ENCODE measurements at places on chromosomes 1 and 21. TPM values are rescaled to one million over a fixed set of nuclear protein-coding genes. Genes with fewer than 3 reads are reported as not detected.

GRCh38 chr1:53163291-53163768, 20.9 kb upstream of the SLC1A7 start:
- no peak overlapping the region for H3K27ac ChIP-seq
- no peaks in the 10 kb centered on the region for H3K27me3 ChIP-seq
- no peak overlapping the region for H3K4me3 ChIP-seq
- H3K36me3 ChIP-seq, result no peaks in the 10 kb centered on the region
- H3K4me1 ChIP-seq, result no peaks in the 10 kb centered on the region

DNA sequence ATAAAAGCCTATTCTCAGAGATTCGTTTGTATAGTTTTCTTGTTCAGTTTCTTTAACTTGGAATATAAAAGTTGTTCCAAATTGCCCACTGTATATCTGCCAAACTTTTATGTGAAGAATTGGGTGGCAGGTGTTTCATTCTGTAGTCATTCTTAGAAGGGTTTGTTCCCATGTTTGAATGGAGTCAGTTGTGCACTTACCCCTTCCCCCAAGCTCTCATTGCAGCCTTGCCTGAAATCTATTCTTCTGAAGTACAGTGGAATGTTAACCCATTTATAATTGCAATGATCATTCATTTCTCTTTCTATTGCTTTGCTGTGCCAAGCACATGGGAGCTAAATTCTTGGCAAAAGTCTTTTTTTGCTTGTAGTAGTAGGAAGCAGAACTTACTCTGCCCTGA, 375.3 kb upstream of the C1orf87 start:
- H3K4me3 ChIP-seq, result no peak overlapping the region
- DNase-seq, result no peak
- no peaks in the 10 kb centered on the region for H3K36me3 ChIP-seq
- H3K27ac ChIP-seq, result no peak overlapping the region
- no peaks in the 10 kb centered on the region for H3K27me3 ChIP-seq

DNA sequence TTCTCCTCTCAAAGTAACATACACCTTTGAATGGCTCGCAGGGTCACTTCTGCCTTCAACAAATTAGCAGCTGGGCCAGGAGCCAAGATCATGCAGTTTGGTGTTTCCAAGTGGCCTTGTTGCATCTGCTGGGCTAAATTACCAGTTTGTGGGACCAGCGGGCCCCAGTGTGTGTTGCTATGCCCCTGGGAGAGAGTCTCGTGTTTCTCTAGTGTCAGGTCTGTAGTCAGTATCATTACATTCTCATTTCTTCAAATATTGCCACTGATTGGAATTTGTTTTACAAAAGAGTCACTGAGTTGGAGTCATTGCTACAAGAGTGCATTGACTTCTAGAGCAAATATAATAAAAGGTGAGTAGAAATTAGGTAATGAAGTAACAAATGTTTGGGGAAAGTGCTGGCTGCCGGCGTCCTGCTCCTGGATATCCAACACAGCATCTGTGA, 35.5 kb downstream of the RHOU start:
- H3K4me3 ChIP-seq, result no peak overlapping the region
- H3K36me3 ChIP-seq, result no peaks in the 10 kb centered on the region
- peaks cover 1% of the 10 kb centered on the region for H3K4me1 ChIP-seq
- H3K27me3 ChIP-seq, result peaks cover 3% of the 10 kb centered on the region
- H3K27ac ChIP-seq, result no peak overlapping the region

- H3K27ac ChIP-seq, result no peak overlapping the region
- H3K4me3 ChIP-seq, result no peak overlapping the region
- no peak for DNase-seq
- peaks cover 11% of the 10 kb centered on the region for H3K27me3 ChIP-seq
Observed at GRCh38 chr1:117824616-117825015, 104.8 kb downstream of the GDAP2 start.

- no peaks in the 10 kb centered on the region for H3K4me1 ChIP-seq
- no peak for DNase-seq
- H3K27me3 ChIP-seq, result no peaks in the 10 kb centered on the region
- H3K36me3 ChIP-seq, result no peaks in the 10 kb centered on the region
- no peak overlapping the region for H3K4me3 ChIP-seq
Observed at GRCh38 chr1:99370476-99370875, 106.2 kb downstream of the PLPPR4 start.

DNA sequence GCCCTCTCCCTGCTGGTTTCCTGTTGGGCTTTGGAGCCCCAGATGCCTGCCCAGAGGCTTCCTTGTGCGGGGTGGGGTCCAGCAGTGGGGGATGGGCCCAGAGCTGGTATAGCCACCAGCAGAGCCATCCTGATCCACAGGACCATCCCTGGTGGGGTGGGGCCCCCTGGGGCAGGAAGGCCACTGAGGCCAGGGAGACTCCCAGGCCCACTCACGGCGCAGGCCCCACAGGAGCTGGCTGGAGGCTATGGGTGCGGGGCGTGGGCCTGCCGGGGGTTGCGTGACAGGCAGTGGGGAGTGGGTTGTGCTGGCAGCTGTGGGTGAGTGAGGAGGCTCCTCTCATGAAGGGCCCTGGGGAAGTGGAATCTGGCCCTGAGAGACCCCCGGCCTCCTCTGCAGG, 5.7 kb downstream of the LRRC3 start:
- H3K4me3 ChIP-seq, result no peak overlapping the region
- H3K27ac ChIP-seq, result no peak overlapping the region
- DNase-seq, result no peak
- no peaks in the 10 kb centered on the region for H3K36me3 ChIP-seq

- H3K4me3 ChIP-seq, result no peak overlapping the region
- no peaks in the 10 kb centered on the region for H3K36me3 ChIP-seq
- H3K4me1 ChIP-seq, result no peaks in the 10 kb centered on the region
- H3K27me3 ChIP-seq, result no peaks in the 10 kb centered on the region
- no peak for DNase-seq
Observed at GRCh38 chr1:103125219-103125618, 16.9 kb upstream of the COL11A1 start.

- peak overlapping the region; percentile 82 for H3K27ac ChIP-seq
- DNase-seq, result peak; percentile 47
- peaks cover 43% of the 10 kb centered on the region for H3K36me3 ChIP-seq
- H3K4me3 ChIP-seq, result peak overlapping the region; percentile 95
- no peaks in the 10 kb centered on the region for H3K27me3 ChIP-seq
- H3K4me1 ChIP-seq, result peaks cover 77% of the 10 kb centered on the region
Observed at GRCh38 chr1:225879521-225880221, 2.5 kb downstream of the TMEM63A start.

- no peaks in the 10 kb centered on the region for H3K4me1 ChIP-seq
- H3K27ac ChIP-seq, result no peak overlapping the region
- no peak overlapping the region for H3K4me3 ChIP-seq
- H3K27me3 ChIP-seq, result no peaks in the 10 kb centered on the region
- DNase-seq, result no peak
Observed at GRCh38 chr21:21039624-21040170, 41.5 kb downstream of the NCAM2 start.

GRCh38 chr1:66246351-66247269, 287.3 kb upstream of the SGIP1 start:
- peak overlapping the region; percentile 66 for H3K27ac ChIP-seq
- DNase-seq, result no peak
- H3K27me3 ChIP-seq, result no peaks in the 10 kb centered on the region

DNA sequence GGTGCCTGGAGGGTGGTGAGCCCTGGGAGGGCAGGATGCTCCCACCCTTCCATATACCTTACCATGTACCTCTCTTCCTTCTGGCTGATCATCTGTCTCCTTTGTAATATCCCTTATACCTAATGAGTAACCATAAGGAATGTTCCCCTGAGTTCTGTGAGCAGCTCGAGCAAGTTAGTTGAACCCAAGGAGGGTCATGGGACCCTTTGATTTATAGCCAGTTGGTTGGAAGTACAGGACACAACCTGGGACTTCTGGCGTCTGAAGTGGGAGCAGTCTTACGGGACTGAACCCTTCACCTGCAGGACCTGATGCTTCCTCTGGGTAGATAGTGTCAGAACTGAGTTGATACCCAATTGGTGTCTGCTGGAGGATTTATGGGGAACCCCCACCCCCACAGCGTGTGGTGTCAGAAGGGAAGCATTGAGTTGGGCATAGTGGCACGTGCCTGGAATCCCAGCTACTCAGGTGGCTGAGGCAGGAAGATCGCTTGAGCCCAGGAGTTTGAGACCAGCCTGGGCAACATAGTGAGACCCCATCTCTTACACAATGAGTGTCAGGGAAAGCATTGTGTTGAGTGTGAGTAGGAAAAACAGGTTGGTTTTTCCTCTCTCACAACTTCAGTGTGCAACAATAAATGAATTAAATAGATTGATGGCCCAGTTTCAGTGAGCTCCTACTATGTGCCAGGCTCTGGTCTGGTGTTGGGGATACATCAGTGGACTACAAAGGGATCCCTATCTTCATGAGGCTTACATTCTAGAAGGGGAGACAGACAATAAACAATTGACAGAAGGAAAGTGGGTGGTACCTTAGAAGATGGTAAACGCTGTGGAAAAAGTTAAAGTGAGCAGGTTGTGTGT, 16.0 kb downstream of the DNAJC16 start:
- no peak for DNase-seq
- H3K4me1 ChIP-seq, result no peaks in the 10 kb centered on the region
- H3K4me3 ChIP-seq, result no peak overlapping the region
- H3K27me3 ChIP-seq, result no peaks in the 10 kb centered on the region
- no peak overlapping the region for H3K27ac ChIP-seq

NPHS2 gene
- not detected for polyA plus RNA-seq

TTLL7 gene
- 0.14 TPM for polyA plus RNA-seq

HIVEP3 gene
- polyA plus RNA-seq, result 10.9 TPM

SMPDL3B gene
- not detected for polyA plus RNA-seq

ATP1A4 gene
- not detected for polyA plus RNA-seq

GUCA2A gene
- not detected for polyA plus RNA-seq
